RCC 7860 (cell line): ENCODE measurements at places on chromosomes 5 and 9.

DNA sequence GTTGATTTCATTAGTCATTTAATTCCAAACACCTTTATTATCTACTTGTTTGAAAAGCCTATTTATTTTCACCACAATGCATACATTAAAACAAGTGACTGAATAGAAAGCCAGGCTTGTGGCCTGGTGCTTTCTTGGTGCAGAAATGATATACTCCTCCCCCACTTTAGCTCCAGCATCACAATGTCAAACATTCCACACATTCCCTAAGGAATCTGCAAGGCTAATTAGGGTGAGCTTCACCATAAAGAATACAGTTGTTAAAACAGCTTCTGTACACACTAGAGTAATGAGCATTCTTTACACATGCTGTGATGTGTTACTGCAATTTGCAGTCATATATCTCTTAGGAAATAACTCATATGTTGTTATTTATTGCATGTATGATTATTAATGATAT lies 705.7 kb downstream of the CETN3 start:
- DNase-seq = no peak

DNA sequence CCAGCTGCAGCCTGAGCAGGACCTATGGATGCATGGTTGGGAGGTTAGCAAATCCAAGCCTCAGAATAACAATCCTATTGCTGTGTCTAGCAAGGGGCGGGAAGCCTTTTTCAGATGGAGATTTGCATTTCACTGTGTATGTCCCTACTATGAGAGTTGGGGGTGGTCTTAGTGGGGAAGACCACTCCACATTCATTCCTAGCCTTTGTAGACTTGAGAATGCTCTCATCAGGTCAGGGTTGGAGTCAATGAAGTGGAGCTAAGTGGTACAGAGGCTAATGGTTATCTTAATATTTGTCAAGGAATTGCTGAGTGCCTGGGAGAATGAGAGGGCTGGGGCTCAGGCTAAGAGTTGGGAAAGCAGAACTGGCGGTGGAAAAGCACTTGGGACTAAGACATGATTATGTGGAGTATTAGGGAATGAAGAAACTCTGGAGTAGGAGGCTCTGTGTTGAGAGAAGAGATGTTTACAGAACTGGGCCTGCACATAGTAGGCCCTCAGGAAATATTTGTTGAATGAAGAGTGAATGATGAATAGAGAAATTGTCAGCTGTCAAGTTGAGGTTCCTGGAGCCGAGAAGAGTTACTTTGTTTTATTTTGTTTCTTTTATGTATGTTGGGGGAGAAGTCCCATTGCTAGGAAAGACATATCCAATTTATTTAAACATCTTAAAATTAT lies 175.5 kb upstream of the SPRY4 start:
- no peak for DNase-seq

DNA sequence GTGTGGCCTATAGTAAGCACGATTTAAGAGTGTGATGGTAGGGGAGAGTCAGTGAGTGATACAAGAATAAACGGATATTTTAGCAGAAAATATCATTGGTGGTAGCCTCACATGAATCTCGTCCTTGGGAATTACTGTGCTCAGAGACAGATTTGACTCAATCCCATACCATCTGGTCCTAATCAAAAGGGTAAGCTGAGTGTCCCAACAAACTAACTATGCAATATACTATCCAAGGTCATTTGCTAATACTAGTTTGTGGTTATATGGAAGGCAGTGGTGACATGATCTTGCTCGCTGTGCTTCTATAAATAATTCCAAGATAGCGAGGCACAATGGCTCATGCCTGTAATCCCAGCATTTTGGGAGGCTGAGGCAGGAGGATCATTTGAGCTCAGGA lies 103.2 kb downstream of the TRPM6 start:
- DNase-seq = no peak

DNA sequence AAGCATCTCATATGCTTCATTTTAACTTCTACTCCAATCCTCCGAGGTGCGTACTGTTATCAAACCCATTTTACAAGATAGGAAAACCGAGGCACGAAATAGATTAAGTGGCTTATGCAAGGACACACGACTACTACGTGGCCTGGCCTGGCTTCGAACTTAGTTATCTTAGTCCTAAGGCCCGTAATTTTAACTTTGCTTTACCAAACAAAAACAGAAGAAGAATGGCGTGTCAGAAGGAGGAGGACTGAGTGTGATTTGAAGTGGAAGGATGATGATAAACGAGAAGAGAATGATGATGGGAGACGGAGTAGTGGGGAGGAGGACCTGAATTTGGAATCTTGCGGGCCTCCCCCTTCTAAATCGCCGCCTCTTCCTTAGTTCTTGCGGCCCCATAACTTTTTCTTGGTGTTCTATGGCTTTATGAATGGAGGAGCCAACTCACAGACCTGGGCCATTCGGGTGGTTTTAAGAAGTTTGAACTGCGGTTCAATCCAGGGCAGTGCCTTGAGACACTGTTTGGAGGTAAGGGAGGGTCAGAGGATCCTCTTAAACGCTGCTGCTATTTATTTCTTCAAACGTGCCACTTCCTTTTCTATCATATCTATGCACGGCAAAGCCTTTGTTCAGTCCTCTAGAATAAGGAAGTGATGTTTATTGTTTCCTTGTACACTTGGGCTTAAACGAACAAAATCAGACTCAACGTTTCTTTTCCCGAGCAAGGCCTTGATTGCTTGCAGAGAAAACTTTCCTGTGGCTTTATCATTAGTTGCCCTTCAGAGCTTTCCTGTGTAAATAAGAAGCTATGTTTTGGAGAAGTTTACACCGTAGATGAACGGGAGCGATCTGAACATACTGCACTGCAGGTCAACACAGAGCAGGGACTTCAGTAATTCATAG lies 795 bp downstream of the CNOT8 start:
- no peak for DNase-seq

- no peak for DNase-seq
Measured at GRCh38 chr9:137009938-137010732, 13.8 kb upstream of the CLIC3 start.

DNA sequence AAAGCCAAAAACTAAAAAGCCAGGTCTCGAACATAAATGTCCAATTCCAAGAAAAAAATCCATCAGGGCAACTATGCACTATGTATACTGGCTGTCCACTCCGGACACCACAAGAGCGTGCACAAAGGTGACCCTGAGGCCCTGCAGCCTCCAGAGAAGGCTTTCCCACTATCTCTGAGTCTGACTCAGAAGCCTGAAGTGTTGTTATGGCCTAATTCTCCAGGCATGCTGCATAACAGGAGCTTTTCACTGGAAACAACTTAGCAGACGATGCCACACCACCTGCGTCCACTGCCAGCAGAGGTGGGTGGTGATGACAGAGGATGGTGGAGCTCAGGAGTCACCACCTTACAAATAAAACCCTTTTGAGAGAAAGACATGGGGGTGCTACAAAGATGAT lies 63.7 kb downstream of the HABP4 start:
- DNase-seq = no peak

GRCh38 chr9:128175102-128175563 lies 15.1 kb downstream of the BBLN start:
- no peak for DNase-seq

- DNase-seq = no peak
Measured at GRCh38 chr9:136665111-136665703, 2.5 kb downstream of the EGFL7 start.

DNA sequence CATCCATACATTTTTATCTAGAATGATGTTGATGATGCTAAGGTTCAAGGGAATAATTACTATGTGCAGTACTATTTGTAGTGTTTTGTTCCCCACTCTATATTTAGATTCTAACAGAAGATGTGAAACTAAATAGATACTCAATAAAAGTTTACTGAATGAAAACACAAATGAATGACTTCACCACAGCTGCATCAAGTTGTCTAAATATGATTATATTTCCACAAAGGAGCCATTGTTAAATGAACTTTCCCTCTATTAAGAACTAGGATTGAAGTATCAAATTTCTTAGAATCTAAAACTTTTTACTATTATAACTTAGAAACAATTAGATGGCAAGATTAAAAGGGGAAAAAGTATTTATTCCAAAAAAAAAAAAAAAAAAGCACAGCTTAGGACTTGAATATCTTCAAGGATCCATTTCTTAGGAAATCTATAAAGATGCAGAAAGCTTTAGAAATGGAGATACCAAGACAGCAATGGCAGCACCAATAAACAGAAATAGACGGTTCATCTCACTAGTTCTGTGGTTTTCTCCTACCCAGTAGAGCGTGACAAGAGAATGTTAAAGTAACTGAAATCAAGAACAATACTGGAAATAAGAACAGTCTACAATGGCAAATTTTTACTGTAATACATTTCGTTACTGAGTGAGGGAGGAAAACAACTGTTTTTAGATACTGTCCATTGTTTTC lies 347.6 kb downstream of the EBF1 start:
- DNase-seq = peak; percentile 5

DNA sequence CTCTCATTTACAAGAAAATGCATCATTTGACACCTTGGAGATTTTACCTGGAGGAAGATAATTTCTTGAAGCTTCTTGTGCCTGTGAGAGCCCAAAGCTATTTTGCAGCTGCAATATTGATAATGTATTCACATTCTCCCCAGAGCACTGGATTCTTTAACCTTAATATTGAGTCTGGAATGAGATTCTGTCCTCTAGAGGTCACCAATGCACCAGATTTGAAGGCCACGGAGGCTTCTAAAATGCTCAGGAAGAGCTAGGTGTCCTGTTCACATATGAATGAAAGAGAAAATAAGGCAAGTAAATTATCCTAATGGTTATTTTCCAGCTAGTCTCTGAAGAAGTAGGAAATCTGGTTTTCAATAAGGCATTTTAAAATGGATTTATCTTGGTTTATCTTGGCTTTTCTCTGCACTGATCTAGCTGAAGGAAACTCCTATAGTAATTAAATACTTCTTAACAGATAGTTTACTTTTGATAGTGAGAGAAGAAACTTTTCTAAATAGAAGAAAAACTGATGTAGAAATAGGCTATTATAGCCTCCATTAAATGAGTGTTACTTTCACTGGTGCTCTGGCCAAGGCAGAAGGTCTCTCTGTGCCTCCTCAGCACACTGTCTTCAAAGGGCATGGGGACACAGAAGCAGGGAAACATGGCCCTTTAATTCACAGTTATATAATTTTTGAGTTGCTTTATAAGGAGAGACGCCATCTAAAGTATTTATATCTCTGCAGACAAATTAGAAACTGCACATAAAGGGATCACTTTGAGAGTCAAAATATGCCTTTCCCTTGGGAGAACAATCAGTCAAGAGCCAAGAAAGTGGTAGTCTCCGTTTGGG lies 297.0 kb upstream of the ACTBL2 start:
- peak; percentile 68 for DNase-seq

GRCh38 chr5:32574540-32575175 lies 10.7 kb upstream of the SUB1 start:
- no peak for DNase-seq

GRCh38 chr5:108398964-108399363 lies 17.1 kb upstream of the FBXL17 start:
- DNase-seq = no peak

GRCh38 chr9:101443364-101443771 lies 7.8 kb upstream of the ALDOB start:
- no peak for DNase-seq

DNA sequence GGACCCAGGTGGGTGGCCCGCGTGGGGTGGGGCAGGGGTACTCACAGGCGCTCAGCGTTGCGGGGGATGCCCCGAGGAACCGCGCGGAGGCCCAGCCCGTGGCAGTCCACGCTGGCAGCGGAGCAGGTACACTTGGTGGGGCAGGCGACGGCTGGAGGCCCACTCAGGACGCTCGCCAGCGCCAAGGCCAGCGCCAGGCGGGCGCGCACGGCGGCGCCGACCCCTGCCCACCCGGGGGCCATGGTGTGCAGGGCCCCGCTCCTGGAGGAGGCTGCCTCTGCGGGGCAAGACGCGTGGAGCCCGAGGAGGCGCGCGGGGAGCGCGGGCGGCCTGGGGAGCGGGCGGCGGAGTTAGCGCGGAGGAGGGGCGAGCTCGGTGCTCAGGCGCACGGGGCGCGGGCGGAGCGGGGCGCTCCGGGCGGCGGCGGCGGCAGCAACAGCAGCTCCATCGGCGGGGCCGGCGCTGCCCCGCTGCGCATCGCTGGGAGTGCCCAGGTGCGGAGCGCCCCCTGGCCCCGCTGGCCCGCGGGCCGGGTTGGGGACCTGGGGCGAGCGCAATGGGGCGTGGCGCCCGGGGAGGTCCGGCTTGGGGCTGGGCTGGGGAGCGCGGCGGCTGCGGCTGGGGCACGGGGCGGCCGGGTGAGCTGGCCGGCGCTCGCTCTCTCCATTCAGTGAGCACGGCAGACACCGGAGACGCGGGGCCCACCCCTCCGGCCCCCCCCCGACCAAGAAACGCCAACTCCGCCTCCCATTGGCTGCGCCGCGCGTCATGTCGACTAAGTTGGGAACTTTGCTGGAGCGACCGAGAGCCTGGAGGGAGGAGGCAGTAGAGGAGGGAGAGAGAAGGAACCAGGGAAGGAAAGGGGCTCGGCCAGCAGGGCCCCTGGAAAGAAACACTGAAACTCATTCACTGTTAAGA lies at the start of gene SLIT3:
TSS of gene SLIT3 (minus strand) at position 672 of the 918 bp plus-strand sequence. CDS start at position 242, 430 bp downstream.
- no peak for DNase-seq

DNA sequence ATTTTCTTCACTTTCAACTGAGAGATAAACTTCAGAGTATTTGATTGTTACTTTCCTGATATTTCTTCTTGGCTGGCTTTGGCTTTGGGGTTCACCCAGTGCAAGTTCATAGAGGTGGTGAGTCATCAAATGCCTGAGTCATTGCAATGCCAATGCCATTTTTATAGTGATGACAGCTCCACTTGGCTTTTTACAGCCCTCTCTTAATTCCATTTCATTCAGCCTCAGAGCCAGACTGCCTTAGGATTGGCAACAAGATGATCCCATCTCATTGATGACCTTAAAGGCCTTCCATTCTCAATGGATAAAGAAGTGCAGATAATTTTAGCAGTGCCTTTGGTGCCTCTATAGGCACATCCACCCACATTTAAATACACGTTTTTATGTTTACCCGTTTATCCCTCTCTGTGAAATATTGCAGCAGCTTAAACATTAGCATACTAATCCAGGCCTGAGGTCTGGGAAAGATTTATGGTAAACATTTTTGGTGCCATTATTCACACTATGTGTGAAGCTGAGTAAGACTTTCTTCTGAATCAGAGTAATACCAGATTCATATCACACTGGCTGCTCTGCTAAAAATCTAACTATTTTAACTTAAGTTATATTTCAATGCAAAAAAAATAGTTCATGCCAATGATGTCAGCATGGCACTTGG lies 88.9 kb upstream of the TYRP1 start:
- peak; percentile 58 for DNase-seq

- no peak for DNase-seq
Measured at GRCh38 chr9:123111427-123112014, 78.1 kb downstream of the GPR21 start.

GRCh38 chr9:134045841-134046544 lies 20.7 kb downstream of the BRD3OS start:
- no peak for DNase-seq

GRCh38 chr5:131276072-131276471 lies 12.2 kb downstream of the CDC42SE2 start:
- no peak for DNase-seq

DNA sequence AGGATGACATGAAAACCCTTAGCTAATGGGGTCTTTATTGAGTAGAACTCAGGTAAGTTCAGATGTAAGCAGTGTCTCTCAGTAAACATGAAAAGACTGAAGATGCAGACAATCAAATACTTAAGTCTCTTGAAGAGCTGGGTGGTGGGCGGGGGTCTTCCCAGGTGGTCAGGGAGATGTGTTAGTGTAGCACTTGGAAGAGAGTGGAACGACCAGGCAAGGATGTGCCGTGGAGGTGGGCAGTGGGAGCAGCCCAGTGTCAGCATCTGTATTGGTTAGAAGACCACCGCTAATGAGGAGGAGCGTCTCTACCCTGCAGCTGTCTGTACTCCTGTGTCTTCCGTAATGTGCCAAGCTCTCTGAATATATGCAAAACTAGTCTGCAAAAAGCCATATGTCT lies 4.4 kb downstream of the S1PR3 start:
- DNase-seq = no peak
